Activated naive CD8-positive, alpha-beta T cell treated with anti-CD3 and anti-CD28 coated beads, Interleukin-2, amount 10 ng/mL, durations not matched to agents 7 days and 5 days (primary cell): ENCODE measurements at places on chromosomes 6 and 20. TPM values are rescaled to one million over a fixed set of nuclear protein-coding genes. Genes with fewer than 3 reads are reported as not detected.

GRCh38 chr20:41174782-41175181, 37.4 kb downstream of the PLCG1 start:
- DNase-seq, result no peak

DNA sequence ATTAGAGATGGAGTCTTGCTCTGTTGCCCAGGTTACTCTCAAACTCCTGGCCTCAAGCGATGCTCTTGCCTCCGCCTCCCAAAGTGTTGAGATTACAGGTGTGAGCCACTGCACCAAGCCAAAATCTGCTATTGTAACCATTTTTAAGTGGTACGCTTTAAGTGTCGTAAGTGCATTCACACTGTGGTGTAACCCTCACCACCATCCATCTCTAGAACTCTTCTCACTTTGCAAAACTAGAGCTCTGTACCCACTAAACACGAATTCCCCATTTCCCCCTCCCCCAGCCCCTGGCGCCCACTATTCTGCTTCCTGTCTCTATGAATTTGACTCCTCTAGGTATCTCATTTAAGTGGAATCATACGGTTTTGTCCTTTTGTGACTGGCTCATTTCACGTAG, 2.8 kb upstream of the FAM83C start:
- no peak for DNase-seq

DNA sequence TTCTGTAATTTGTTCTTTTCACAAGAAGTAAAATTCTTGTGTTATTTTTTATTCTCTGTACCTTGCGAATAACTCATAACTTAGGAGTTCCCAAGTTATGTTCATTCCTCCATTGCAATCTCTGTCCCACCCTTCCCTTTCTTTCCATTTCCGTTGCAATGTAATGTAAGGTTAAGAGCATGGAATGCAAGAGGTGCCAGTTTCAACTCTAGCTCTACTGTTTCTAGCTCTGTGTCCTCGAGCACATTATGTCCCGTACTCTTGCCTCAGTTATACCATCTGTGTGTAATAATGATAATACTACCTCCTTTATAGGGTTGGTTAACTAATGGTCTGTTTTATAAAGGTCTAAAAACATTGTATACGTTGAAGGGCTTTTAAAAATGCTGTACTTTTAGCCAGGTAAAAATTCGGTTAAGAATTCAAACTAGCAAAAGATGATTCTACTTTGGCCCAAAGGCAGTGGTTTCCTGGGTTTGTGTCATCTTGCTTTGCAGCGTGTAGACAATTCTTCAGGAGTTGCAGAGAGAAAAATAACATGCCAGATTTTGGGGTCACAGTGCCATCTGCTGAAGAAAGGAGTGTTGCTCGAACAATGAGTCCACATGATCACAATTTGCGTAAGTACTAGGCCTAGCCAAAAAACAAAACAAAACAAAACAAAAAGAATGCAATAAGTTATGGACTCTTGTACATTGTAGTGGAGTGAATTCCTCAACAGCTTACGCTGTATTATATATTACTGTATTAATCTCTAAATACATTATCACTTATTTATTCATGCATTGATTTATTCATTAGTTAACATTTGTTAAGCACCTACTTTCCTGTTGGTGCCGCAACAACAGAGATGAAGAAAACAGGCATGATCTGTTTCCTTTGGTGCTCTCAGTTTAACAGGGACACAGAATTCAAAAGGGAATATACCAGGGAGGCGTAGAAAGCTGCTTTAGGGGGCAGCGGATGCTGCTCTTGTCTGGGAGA, 10.0 kb upstream of the PFDN4 start:
- no peak for DNase-seq

- DNase-seq, result no peak
Observed at GRCh38 chr6:118859517-118860064, 34.4 kb upstream of the ASF1A start.

DNA sequence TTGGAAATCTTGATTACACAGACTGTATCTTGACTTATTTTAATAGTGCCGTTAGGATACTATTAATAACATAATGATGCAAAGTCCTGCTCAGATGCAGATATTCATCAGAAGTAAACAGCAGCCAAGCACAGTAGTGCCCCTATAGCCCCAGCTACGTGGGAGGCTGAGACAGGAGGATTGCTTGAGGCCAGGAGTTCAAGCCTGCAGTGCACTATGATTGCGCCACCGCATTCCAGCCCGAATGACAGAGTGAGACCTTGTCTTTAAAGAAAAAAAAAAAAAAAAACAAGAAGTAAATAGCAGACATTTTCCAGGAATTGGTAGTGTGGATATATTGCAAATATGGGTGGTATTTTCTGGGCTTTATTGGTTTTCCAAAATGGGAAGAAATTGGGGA, 61.8 kb downstream of the TULP4 start:
- DNase-seq, result no peak

- DNase-seq, result no peak
Observed at GRCh38 chr6:38305995-38306681, 333.6 kb downstream of the BTBD9 start.

GRCh38 chr6:138833816-138834539, 38.1 kb downstream of the ECT2L start:
- DNase-seq, result no peak

GRCh38 chr6:101396548-101397173, 3.2 kb downstream of the GRIK2 start:
- DNase-seq, result peak; percentile 52

- no peak for DNase-seq
Observed at GRCh38 chr20:7378864-7379605, 561.2 kb downstream of the HAO1 start.

The C6orf141 gene
- 0.80 TPM for total RNA-seq

The TRAPPC3L gene
- total RNA-seq, result not detected

The LY6G6F gene
- total RNA-seq, result not detected

The ENPP1 gene
- 0.23 TPM for total RNA-seq

The PEDS1 gene
- total RNA-seq, result 24.5 TPM

The MTFR2 gene
- total RNA-seq, result 16.9 TPM

The ID1 gene
- 0.72 TPM for total RNA-seq
